ENCODE measurements at places on chromosomes 16 and 17. TPM values are rescaled to one million over a fixed set of nuclear protein-coding genes. Genes with fewer than 3 reads are reported as not detected.

GRCh38 chr16:87133112-87133850, 183.9 kb downstream of the C16orf95 start:
- DNase-seq, result no peak

GRCh38 chr17:48002266-48002915, 31.5 kb downstream of the CDK5RAP3 start:
- peak; percentile 85 for DNase-seq

DNA sequence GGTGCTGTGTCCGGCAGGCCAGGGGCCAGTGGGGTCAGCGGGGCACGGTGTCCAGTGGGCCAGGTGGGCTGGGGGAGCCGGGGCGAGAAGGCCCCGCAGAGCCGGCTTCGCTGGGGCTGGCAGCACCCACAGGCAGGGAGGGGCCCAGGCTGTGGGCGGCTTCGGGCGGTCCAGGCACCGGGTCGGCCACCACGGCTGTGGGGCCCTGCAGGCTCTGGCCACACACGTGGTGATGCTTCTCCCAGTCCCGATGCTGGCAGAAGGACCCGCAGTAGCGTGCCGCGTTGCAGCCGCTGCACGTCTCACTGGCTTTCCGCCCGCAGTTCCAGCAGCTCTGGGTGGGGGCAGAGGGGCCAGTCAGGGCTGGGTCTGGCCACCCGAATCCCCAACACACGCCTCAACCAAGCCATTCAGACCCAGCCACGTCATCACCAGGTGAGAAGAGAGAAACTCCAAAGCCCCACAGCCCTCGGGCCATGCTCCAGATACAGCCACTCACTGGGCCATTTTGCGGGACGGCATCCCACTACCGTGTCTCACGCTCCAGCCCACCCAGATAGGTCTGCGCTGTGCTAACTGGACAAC, 10.6 kb upstream of the PABPN1L start:
- no peak for DNase-seq

DNA sequence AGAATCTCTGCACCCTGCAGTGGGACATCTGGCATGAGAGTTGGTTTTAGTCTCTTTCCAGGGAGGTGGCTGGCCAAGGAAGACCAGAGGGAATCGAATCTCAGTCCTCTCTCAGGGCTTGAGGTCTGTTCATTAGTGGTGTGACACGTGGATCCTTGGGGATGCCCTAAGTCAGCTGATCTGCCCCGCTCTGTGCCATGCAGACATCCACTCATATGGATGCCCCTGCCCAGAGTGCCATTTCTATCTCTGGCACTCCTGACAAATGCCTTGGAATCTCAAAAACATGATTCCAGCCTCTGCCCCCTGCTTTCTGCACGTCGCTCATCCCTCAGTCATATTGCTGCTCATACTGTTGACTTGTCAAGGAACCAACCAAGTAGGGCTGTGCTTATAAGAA, 38.8 kb downstream of the WSCD1 start:
- no peak for DNase-seq

GRCh38 chr17:63405741-63406261, 40.3 kb downstream of the CYB561 start:
- DNase-seq, result peak; percentile 83

DNA sequence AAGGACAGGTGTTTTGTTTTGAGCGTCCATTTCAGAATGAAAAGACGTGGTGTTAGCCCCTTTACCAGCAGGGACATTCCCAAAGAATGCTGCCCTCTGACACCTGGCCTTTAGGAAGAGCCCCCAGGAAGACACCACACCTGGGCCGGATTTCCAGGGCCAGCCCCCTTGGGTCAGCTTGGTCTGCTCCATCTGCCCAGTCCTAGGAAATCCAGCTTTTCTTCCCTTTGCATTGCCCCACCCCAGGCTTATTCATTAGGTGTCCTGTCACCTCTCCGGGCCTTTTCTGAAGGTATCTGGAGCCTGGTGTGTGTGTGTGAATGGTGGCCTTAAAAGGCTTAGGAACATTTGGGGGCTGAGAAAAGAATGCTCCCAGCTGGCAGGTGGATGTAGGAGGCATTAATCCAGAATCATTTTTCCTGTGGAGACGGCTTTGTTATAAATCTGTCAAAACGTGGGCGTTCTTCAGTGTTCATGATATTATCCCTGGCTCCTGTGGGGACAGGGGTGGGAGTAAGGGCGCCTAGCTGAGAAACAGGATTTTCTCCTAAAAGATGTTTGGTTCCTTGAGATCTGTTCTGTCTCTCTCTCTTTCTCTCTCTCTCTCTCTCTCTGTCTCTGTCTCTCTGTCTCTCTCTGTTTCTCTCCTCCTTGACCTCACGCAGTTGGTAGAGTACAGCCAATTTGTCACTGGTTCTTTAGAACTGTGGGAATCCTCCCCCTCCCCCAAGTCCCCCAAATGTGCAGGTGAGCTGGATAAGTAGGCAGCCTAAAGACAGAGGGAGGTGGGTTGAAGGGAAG, 84.0 kb downstream of the NTN1 start:
- DNase-seq, result no peak

DNA sequence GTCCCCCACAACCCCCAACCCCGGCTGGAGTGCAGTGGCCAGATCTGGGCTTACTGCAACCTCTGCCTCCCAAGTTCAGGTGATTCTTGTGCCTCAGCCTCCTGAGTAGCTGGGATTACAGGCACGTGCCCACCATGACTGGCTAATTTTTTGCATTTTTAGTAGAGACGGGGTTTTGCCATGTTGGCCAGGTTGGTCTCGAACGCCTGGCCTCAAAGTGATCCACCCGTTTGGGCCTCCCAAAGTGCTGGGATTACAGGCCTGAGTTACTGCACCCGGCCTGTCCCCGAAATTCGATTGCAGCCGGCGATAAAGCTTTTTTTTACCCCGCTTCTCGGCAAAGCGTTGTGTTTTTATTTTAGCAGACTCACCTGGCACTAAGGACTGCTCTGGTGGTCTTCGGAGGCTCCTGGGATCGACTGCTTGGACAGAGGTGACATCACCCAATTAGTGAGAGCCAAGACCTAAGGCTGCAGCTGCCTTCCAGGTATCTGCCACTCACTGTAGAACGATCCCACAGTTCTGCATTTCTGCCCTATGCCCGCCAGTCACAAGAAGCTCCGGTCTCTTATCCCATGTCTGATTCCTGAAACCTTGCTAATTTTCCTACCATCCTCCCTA, 82.2 kb upstream of the ARL4D start:
- DNase-seq, result no peak

DNA sequence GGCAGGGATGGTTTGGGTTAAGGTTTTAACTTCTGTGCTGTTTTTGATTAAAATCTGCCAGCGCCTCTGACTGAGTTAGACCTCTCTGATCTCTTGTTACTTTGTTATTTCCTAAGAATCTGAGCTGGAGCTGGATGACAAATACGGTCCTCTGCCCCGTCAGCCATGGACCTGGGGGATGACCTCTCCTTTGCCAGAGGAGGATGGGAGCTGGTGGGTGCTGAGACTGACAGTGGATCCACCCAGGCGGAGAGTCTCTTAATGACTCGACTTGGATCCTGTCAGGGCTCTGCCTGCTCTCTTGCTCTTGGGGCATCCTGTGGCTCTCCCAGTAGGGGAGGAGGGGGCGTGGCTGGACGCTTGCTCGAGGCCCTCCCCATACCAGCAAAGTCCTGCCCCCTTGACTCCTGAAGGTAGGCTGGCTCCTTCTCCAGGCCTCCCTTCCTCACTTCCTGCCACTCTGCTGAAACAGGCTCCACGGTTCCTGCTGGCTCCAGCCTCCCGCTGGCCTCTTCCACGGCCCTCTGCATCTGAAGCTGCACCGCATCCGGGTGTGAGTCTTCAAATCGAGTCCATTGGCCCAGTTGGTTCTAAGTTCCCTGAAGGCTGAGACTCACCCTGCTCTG, 24.8 kb upstream of the MAP3K14 start:
- DNase-seq, result peak; percentile 82

DNA sequence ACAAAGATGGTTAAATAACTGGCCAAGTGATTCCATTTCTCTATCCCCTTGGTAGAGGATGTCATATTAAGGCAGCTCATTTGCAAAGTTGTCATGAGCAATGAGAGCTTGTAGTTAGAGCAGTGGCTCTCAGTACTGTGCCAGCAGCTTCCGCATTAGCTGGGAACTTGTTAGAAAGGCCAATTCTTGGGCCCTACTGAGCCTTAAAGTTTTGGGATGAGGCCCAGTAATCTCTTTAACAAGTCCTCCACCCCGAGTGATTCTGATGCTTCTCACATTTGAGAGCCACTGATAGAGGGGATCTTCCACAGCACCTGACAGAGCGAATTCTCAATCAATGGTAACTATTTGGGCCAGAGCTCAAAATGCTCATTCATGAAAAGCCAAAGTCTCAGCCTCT, 20.2 kb upstream of the CCL1 start:
- no peak for DNase-seq

- no peak for DNase-seq
These were observed 428 bp upstream of the DNASE1L2 start for GRCh38 chr16:2235695-2236336.

DNA sequence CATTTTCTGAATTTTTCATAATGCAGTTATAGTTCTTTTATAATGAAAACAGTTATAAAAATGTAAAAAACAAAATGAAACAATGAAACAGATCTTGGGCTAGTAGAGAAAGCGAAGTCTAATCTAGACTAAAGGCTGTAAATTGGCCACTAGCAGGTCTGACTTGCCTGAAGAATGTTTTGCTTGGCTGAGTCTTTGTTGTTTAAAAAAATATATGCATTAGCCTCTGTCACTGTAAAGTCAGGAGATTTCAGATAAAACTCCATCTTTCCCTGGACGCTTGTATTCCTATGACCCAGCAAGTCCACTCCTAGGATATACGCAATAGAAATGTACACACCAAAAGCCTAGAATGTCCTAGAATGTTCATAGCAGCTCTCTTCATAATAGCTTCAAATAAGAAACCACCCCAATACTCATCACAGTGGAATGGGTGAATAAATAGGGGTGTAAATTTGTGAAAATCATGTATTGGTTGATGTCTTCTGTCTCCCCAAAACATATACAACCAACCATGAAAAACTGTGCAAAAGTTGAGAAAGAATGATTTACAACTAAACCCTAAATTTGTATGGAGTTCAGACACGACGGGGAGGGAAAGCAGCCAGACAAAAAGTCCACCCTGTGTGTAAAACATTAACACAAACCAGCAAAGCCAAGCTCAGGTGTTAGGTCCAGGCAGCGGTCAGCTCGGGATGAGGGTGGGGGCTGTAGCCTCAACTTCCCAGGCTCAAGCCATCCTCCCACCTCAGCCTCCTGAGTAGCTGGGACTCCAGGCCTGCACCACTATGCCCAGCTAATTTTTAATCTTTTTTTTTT, 37.7 kb upstream of the MEAK7 start:
- peak; percentile 89 for DNase-seq

GRCh38 chr16:70779361-70779760, 21.6 kb downstream of the VAC14 start:
- DNase-seq, result no peak

DNA sequence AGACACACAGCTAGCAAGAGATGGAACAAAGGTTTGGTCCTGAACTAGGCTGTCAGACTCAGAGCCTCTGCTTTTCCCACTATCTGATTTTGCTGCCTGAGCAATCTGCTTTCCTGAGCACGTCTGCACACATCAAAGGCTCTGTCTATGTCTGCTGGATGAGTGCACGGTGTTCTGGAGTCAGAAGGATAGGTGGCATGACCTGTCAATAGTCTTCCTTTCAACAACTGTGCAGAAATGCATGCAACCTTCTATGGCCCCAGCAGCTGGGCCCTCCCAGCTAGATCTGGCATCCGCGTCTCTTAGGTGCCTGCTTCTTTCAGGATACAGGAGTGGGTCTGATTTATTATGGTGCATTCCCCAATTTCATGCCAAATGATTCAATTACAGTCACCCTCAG, 138.3 kb downstream of the UTP18 start:
- DNase-seq, result no peak

GRCh38 chr17:50585346-50585745, 24.8 kb downstream of the CACNA1G start:
- no peak for DNase-seq

NLRC5 gene
- total RNA-seq, result 20.1 TPM

BTBD17 gene
- total RNA-seq, result not detected

PRR11 gene
- total RNA-seq, result 86.3 TPM

VTN gene
- not detected for total RNA-seq
